ENCODE measurements at places on chromosomes 5 and 9. TPM values are rescaled to one million over a fixed set of nuclear protein-coding genes. Genes with fewer than 3 reads are reported as not detected.

GRCh38 chr5:157273131-157273556 lies 7.2 kb downstream of the CYFIP2 start:
- H3K27ac ChIP-seq, result peak overlapping the region; percentile 96
- H3K27me3 ChIP-seq, result no peaks in the 10 kb centered on the region
- peak overlapping the region; percentile 77 for H3K4me3 ChIP-seq
- H3K36me3 ChIP-seq, result peaks cover 71% of the 10 kb centered on the region
- peak; percentile 67 for DNase-seq
- H3K4me1 ChIP-seq, result peaks cover 88% of the 10 kb centered on the region

The RRAGA gene
- 44.7 TPM for total RNA-seq

The GM2A gene
- 19.6 TPM for total RNA-seq

The F2R gene
- total RNA-seq, result 7.9 TPM
